ENCODE measurements at places on chromosomes 5 and 9. TPM values are rescaled to one million over a fixed set of nuclear protein-coding genes. Genes with fewer than 3 reads are reported as not detected.

DNA sequence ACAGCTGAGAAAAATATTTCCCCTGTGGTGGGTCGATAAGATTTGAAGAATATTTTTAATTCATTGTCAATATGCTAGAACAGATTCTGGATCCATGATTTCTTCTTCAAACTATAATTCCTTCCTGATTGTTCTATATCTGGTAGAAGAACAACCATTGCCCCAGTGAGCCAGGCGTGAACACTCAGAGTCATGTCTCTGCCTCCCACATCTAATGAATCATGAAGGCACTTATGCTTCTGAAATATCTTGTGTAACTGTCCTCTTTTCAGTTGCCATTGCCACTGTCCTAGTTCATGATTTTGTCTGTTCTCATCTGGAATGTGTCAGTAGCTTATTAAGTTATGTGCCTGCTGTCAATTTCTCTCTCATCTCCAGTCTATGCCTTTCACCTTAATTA lies 40.0 kb downstream of the GABRG2 start:
- no peaks in the 10 kb centered on the region for H3K36me3 ChIP-seq
- H3K4me3 ChIP-seq = no peak overlapping the region
- no peak overlapping the region for H3K27ac ChIP-seq
- no peaks in the 10 kb centered on the region for H3K27me3 ChIP-seq

DOCK8 gene
- 389 TPM for total RNA-seq

GRCh38 chr9:4497855-4498254 lies 7.6 kb downstream of the SLC1A1 start:
- H3K36me3 ChIP-seq = no peaks in the 10 kb centered on the region
- H3K27me3 ChIP-seq = peaks cover 38% of the 10 kb centered on the region
- H3K4me3 ChIP-seq = no peak overlapping the region
- no peak overlapping the region for H3K27ac ChIP-seq

AGXT2 gene
- not detected for total RNA-seq

- peaks cover 1% of the 10 kb centered on the region for H3K36me3 ChIP-seq
- peaks cover 7% of the 10 kb centered on the region for H3K27me3 ChIP-seq
- H3K4me3 ChIP-seq = no peak overlapping the region
- no peak for DNase-seq
These were observed 86.3 kb upstream of the IFNK start for GRCh38 chr9:27437652-27438373.
